ENCODE measurements at places on chromosomes 3 and 15. TPM values are rescaled to one million over a fixed set of nuclear protein-coding genes. Genes with fewer than 3 reads are reported as not detected.

DNA sequence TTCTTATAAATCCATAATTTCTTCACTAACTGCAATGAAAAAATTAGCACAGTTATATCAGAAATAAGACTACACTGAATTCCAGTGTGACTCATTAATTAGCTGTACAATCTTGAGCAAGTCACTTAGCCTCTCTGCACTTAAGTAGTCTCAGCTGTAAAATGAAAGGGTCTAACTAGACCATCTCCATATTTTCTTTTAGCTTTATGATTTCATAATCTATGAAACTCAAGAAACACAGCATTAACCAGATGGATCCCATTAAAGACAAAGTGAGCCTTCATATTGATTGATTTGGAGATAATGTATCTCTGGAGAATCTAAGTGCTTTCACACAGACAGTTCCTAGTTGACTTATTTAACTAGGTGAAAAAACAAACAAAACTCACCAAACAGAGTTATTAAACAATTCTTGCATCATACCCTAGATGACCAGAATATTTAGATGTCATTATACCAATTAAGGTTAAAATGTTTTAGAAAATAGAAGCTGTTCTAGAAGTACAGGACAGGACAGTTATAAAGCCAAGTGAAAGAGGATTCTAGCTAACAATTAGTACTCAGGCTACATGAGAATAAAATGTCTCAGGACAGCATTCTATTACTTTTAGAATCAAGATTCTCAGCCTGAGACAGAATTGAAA is 11.2 kb downstream of the CSNK1G1 start:
- H3K4me3 ChIP-seq: no peak overlapping the region
- H3K36me3 ChIP-seq: no peaks in the 10 kb centered on the region
- peaks cover 11% of the 10 kb centered on the region for H3K4me1 ChIP-seq
- no peaks in the 10 kb centered on the region for H3K27me3 ChIP-seq
- no peak for DNase-seq

- no peak overlapping the region for H3K4me3 ChIP-seq
- H3K27me3 ChIP-seq: no peaks in the 10 kb centered on the region
- H3K27ac ChIP-seq: no peak overlapping the region
- H3K36me3 ChIP-seq: no peaks in the 10 kb centered on the region
- DNase-seq: no peak
Measured at GRCh38 chr3:79297245-79297960, 470.4 kb downstream of the ROBO1 start.

DNA sequence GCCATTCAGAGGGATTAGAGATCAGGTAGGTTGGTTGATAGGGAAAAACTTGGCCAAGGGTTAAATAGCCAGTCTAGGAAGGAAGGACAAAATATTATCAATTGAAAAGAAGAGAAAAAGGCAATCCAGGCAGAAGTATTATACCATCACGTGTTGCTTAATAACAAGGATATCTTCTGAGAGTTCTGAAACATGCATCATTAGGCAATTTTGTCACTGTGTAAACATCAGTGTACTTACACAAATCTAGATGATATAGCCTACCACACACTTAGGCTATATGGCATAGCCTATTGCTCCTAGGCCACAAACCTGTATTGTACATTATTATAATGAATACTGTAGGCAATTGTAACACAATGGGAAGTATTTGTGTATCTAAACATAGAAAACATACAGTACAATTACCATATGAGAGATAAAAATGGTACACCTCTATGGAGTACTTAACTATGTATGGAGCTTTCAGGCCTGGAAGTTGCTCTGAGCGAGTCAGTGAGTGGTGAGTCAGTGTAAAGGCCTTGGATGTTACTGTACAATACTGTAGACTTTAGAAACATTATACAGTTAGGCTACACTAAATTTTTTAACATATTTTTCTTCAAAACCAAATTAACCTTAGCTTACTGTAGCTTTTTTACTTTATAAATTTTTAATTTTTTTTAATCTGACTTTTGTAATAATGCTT is 2.7 kb downstream of the TEX55 start:
- H3K27ac ChIP-seq: no peak overlapping the region
- no peaks in the 10 kb centered on the region for H3K36me3 ChIP-seq
- H3K4me3 ChIP-seq: no peak overlapping the region
- H3K27me3 ChIP-seq: no peaks in the 10 kb centered on the region
- no peak for DNase-seq
- no peaks in the 10 kb centered on the region for H3K4me1 ChIP-seq

DNA sequence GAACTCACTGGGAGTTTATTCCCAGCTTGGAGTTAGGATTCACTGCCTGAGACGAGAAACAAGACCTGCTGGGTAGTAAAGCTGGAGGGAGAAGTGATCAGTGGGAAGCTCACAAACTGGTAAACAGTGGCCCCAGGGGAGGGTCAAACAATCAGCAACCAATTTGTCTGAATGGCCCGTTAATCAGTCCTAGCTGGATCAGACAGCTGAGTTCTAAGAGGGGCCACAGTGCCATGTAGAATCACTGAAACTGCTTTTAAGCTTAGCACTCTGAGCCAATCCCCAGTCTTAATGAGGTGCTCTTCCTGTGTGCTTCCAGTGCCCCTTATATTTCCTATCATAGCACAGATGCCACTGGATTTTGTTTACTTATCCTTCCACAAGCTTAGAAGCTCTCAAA is 591.7 kb downstream of the RSL24D1 start:
- no peaks in the 10 kb centered on the region for H3K27me3 ChIP-seq
- no peaks in the 10 kb centered on the region for H3K36me3 ChIP-seq
- DNase-seq: no peak
- no peaks in the 10 kb centered on the region for H3K4me1 ChIP-seq

DNA sequence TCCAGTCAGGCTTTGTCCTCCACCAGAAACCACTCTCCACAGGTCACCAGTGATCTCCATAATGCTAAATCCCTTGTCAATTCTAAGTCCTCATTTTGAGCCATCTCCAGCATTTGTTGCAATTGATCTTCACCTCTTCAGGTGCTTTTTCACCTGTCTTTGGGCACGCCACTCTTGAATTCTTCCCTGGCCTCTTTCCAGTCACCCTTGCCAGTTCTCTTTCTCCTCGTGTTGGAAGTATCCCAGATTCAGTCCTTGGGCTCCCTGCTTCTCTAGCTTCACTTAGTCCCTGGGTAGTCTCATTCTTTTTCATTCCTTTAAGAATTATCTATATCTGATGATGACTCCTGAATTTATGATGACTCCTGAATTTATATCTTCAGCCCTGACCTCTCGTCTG is 37.5 kb downstream of the MAPK6 start:
- H3K36me3 ChIP-seq: peaks cover 7% of the 10 kb centered on the region
- DNase-seq: no peak
- H3K4me3 ChIP-seq: no peak overlapping the region
- H3K4me1 ChIP-seq: no peaks in the 10 kb centered on the region
- no peaks in the 10 kb centered on the region for H3K27me3 ChIP-seq
- H3K27ac ChIP-seq: no peak overlapping the region

DNA sequence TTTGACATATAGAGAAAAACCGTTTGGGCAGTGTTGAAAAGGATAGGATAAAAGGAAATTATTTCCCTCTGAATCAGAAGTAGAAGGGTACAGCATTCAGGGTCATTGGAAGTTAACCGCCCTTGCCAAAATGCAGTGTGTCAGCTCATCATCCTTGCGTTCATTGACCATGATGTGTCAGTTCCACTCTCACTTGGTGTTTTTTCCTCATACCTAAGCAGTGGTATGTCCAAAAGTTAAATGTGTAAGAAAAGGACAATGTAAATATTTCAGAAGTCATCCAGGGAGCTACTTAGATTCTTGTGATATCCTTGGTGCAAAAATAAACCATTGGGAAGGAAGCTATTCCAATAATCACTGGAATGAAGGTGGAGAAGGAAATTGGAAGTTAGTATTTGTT is 50.7 kb downstream of the MAP6D1 start:
- no peak for DNase-seq
- H3K4me1 ChIP-seq: peaks cover 3% of the 10 kb centered on the region
- H3K27me3 ChIP-seq: no peaks in the 10 kb centered on the region
- H3K36me3 ChIP-seq: peaks cover 81% of the 10 kb centered on the region
- no peak overlapping the region for H3K4me3 ChIP-seq

GRCh38 chr3:48472673-48472922 is 26.1 kb downstream of the ATRIP start:
- peak overlapping the region; percentile 75 for H3K4me3 ChIP-seq
- no peaks in the 10 kb centered on the region for H3K36me3 ChIP-seq
- peak; percentile 24 for DNase-seq
- H3K27ac ChIP-seq: peak overlapping the region; percentile 96

DNA sequence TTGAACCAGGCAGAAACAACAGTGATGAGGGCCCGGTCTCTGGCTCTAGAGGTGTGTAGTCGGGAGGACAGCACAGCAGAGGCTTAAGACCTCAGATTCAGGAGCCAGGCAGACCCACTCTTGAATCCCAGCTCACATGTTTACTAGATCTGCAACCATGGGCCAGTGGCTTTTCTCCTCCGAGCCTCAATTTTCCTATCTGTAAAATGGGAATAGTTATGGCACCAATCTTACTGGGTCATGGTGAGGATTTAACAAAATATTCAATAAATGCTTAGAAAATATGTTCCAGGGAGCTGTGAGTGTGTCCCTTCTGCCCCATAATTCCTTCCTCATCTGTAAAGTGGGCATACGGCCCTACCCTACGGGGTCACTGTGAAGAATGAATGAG is 506.9 kb downstream of the SHQ1 start:
- peaks cover 28% of the 10 kb centered on the region for H3K4me1 ChIP-seq
- no peak overlapping the region for H3K4me3 ChIP-seq
- no peak for DNase-seq
- H3K27me3 ChIP-seq: no peaks in the 10 kb centered on the region
- no peaks in the 10 kb centered on the region for H3K36me3 ChIP-seq

GRCh38 chr15:63332367-63333124 is 49.1 kb downstream of the CA12 start:
- no peak overlapping the region for H3K27ac ChIP-seq
- no peaks in the 10 kb centered on the region for H3K4me1 ChIP-seq
- DNase-seq: no peak
- no peaks in the 10 kb centered on the region for H3K36me3 ChIP-seq

DNA sequence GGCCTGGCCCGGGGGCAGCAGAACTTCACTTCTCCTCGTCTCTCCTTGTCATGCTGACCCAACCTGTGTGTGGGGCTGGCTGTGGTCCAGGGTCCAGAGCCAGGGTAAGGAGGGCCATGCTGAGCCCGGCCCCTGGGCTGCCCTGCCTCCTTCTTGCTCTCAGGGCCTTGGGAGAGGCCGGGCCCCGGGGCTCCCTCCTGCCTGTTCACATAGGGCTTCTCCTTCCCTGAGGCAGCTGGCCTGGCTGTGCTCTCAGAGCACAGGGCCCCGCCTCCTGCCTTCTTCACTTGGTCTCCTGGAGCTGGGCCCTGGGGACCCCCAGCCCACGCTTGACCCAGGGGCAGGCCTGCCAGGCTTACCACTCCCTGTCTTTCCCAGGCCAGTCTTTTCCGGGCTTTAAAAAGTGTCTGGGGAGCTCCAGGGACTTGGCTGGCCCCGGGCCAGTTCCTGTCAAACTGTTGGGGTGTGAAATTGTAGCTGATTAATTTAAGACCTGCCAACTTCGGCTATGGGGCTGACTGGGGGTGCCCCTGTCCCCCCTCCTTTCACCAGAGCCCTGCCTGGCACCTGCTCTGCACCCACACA is 11.8 kb downstream of the PLXNA1 start:
- DNase-seq: peak; percentile 54
- no peaks in the 10 kb centered on the region for H3K36me3 ChIP-seq
- peaks cover 30% of the 10 kb centered on the region for H3K4me1 ChIP-seq
- H3K4me3 ChIP-seq: no peak overlapping the region

DNA sequence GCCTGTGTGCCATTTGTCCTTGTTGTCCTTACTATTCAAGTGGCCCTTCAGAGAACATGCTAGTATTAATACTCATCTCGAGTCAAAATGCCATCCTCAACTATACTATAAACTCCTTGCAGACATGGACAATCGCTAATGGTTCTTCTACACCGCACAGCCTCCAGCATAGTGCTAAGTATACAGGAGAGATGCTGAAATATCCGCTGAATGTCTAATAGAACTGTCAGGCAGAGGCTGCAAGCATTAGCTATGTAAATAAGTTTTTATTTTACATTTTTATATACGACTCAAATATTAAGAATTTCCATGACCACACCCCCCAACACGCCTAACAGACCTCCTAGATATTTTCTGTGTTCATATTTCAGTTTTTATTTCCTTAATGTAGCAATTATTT is 39.4 kb downstream of the AAGAB start:
- H3K4me1 ChIP-seq: no peaks in the 10 kb centered on the region
- no peaks in the 10 kb centered on the region for H3K27me3 ChIP-seq
- H3K27ac ChIP-seq: no peak overlapping the region
- no peak for DNase-seq
- no peaks in the 10 kb centered on the region for H3K36me3 ChIP-seq

The B3GNT5 gene
- 5.5 TPM for total RNA-seq

The LIPH gene
- 0.12 TPM for total RNA-seq

The GCNT3 gene
- total RNA-seq: not detected

The NR2E3 gene
- total RNA-seq: not detected

DNA sequence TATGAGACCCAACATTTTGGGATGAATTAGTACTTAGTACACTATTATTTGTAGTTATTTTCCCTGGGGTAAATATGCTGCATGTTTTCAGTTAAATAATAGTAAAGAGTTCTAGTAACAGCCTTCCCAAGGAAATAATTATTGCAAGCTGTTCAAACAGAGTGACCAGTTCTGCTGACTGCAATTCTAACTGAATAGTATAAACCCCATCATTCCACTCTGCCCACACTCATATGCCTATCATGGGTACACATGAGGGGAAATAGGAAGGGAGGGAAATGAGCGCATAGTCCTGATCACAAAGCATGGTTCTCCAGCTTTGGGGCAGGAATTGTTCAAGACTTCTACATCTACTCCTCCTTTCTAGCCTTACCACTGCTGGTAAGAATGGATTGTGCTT is 18.7 kb downstream of the UQCC5 start:
- H3K4me1 ChIP-seq: peaks cover 21% of the 10 kb centered on the region
- H3K27me3 ChIP-seq: no peaks in the 10 kb centered on the region
- DNase-seq: no peak
- H3K4me3 ChIP-seq: no peak overlapping the region
- no peak overlapping the region for H3K27ac ChIP-seq

DNA sequence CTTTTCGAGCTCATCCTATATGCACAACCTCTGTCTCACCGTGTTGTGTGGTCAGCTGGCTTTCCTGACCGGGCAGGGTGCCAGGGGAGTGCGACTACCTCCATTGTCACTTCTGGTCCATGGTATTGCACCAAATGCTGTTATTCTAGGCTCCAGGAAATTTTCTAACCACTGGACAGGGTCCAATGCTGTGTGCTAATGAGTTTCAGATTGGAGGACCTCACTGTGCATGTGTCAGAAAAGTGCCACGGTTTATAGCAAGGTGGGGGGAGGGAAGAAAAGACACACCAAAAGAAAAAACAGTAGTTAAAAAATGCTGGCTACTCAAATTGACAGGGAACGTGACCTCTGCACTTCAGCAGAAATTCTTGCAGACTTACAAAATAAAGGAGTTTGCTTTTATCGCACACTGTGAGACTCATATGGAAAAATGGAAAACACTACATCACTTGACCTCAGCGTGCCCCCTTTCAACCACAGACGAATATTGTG is 480.1 kb downstream of the FOXP1 start:
- H3K27ac ChIP-seq: peak overlapping the region; percentile 59
- peak; percentile 76 for DNase-seq
- no peaks in the 10 kb centered on the region for H3K27me3 ChIP-seq
- no peak overlapping the region for H3K4me3 ChIP-seq
- H3K36me3 ChIP-seq: no peaks in the 10 kb centered on the region

GRCh38 chr15:88400591-88401250 is 66.5 kb downstream of the MRPL46 start:
- H3K36me3 ChIP-seq: no peaks in the 10 kb centered on the region
- peaks cover 5% of the 10 kb centered on the region for H3K4me1 ChIP-seq
- no peak overlapping the region for H3K4me3 ChIP-seq
- peak overlapping the region; percentile 74 for H3K27ac ChIP-seq
- no peaks in the 10 kb centered on the region for H3K27me3 ChIP-seq
- no peak for DNase-seq
